Aorta (tissue), 5 donors: ENCODE measurements at places on chromosomes 7 and 10. TPM values are rescaled to one million over a fixed set of nuclear protein-coding genes. Genes with fewer than 3 reads are reported as not detected.

DNA sequence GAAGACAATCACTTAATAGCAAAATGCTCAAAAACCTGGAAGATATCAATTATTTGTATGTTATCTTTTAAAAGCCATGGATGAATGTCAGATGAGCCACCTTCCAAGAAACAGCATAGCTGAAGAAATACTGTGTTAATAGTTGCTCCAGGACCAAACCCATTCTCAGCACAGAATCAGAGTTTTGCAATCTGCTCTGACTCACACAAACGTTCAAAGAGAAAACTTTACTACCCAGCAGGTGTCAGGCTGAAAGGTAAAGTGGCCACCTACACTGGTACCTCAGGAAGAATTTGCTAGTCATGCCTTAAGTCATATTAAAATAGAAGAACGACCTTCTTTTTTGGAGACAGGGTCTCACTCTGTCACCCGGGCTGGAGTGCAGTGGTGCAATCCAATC is 526.5 kb downstream of the PARD3 start:
- DNase-seq, result no peak
- H3K4me3 ChIP-seq, result no peak overlapping the region
- H3K27ac ChIP-seq, result no peak overlapping the region
- H3K27me3 ChIP-seq, result no peaks in the 10 kb centered on the region
- peaks cover 3% of the 10 kb centered on the region for H3K4me1 ChIP-seq
- no peaks in the 10 kb centered on the region for H3K36me3 ChIP-seq

DNA sequence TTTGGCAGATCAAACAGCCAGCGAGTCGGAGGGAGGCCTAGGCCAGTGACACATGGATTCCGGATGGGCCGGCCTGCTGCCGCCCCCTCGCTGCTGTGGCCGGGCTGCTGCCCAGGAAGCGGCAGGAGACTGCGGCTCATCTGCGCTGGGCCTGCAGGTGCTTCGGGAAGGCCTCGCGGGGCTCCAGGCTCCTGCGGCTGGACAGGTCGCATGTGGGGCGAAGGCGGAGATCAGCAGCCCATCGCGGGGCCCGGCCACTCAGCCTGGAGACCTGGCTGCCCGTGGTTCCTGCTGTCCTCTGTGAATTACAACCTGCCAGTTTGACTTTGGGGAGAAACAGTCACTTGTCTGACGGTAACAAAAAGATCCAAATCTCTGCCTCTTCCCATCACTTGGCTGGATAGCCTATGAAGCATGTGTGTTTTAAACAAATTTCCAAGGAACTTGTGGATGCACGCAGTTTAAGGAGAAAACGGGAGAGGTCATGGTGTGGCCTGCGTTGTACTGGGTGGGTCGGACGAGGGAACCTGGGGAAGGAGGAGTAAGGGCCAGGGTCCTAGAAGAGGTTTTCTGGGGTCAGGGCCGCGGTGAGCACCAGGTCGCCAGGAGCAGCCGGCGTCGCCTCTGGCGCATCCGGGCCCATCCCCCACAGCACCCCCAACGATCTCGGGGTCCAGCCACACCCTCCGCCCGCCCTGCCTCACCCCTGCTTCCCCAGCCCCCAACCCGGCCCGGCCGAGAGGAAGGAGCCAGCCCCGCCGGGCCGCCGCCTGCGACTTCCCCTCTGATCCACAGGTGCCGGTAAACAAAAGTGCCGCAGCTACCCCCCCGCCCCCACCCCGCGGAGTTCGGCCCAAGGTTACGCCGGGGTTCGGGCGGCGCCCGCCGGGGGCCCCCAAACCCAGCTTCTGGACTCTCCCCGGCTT is 1.6 kb downstream of the SPOCK2 start:
- no peak overlapping the region for H3K4me3 ChIP-seq
- H3K4me1 ChIP-seq, result no peaks in the 10 kb centered on the region
- H3K27ac ChIP-seq, result no peak overlapping the region
- DNase-seq, result no peak
- no peaks in the 10 kb centered on the region for H3K27me3 ChIP-seq
- H3K36me3 ChIP-seq, result no peaks in the 10 kb centered on the region

- no peak overlapping the region for H3K27ac ChIP-seq
- H3K36me3 ChIP-seq, result no peaks in the 10 kb centered on the region
- H3K4me3 ChIP-seq, result no peak overlapping the region
- no peaks in the 10 kb centered on the region for H3K27me3 ChIP-seq
- DNase-seq, result peak; percentile 9
Observed at GRCh38 chr10:114397651-114398145, 6.6 kb downstream of the AFAP1L2 start.

GRCh38 chr10:43870968-43871439 is 222.3 kb upstream of the ZNF32 start:
- no peaks in the 10 kb centered on the region for H3K36me3 ChIP-seq
- no peak for DNase-seq
- no peaks in the 10 kb centered on the region for H3K4me1 ChIP-seq
- no peak overlapping the region for H3K4me3 ChIP-seq

- H3K36me3 ChIP-seq, result no peaks in the 10 kb centered on the region
- DNase-seq, result no peak
- no peak overlapping the region for H3K4me3 ChIP-seq
- H3K27me3 ChIP-seq, result no peaks in the 10 kb centered on the region
- H3K4me1 ChIP-seq, result no peaks in the 10 kb centered on the region
Observed at GRCh38 chr10:48501226-48501625, 103.6 kb downstream of the ARHGAP22 start.

SPDYE2B gene
- total RNA-seq, result not detected

GRCh38 chr10:14023673-14024328 is 306.9 kb downstream of the FRMD4A start:
- H3K27ac ChIP-seq, result no peak overlapping the region
- no peaks in the 10 kb centered on the region for H3K4me1 ChIP-seq
- peaks cover 3% of the 10 kb centered on the region for H3K27me3 ChIP-seq
- H3K36me3 ChIP-seq, result no peaks in the 10 kb centered on the region
- no peak overlapping the region for H3K4me3 ChIP-seq

MAPK8 gene
- total RNA-seq, result 33.3 TPM

DNA sequence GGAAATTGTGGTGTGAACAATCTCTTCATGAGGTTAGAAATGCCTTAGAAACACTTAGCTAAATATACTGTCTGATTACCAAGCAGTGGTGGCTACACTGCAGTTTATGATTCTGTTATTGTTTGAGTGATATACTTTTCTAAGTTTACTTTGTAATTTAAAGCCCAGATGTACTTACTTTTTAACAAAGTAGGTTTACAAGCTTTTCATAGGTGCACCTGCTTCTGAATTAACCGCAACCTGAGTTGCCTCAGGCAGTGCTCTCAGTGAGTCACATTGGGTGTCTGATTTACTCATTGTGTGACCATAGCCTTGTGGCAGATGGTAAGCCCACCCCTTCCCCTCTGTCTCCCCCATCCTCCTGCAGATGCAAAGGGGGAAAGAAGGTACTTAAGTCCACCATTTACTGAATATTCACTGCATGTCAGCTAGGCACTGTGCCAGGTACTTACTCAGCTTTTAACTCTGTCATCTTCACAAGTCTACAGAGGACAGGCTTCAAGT is 9.0 kb downstream of the MTURN start:
- H3K4me1 ChIP-seq, result peaks cover 4% of the 10 kb centered on the region
- H3K27me3 ChIP-seq, result no peaks in the 10 kb centered on the region
- DNase-seq, result no peak
- H3K36me3 ChIP-seq, result no peaks in the 10 kb centered on the region

- no peak overlapping the region for H3K27ac ChIP-seq
- no peaks in the 10 kb centered on the region for H3K36me3 ChIP-seq
- H3K4me3 ChIP-seq, result no peak overlapping the region
- no peaks in the 10 kb centered on the region for H3K27me3 ChIP-seq
- H3K4me1 ChIP-seq, result no peaks in the 10 kb centered on the region
Observed at GRCh38 chr7:44713680-44714335, 34.8 kb upstream of the ZMIZ2 start.
